Activated effector memory CD4-positive, alpha-beta T cell treated with anti-CD3 and anti-CD28 coated beads, Interleukin-2, amount 50 U/mL, for 16 hours (primary cell): ENCODE measurements at places on chromosomes 12 and 14.

- no peak for DNase-seq
These were observed 21.0 kb upstream of the SERPINA4 start for GRCh38 chr14:94540031-94540794.

DNA sequence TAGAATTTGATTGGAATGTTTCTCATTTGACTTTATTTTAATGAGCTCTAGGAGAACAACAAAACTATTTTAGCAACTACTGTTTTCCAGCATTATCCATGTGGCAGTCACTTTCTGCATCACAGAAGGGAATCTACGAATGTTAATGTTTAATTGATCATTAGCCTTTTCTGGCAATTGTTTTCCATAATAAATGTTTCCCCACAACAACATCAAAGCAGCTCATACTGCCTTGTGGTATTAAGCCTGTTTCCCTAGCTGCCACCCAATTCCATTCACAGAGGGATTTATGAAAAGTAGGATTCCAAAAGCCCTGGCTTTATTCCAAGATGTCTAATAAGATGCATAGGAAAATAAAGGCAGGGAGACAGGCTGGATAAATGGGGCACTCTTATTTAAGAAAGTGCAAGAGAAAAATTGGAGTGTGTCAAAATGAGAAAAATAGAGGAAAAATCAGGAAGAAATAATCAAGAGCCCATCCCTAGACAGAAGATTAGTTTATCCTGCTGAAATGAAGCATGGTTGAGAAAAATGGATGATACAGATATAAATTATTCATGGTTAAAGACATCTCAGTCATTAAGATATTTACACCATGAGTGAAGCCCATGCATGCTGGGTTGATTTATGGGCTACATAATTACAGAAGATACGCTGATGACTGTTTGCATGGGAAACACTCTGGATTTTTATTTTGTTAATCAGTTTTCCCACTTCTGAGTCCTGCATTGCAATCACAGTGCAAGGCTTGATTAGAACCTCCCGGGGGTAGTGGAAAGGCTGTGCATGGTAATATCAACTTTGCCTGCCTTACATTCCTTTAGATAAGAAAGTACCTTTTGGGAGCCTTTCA lies 180.3 kb downstream of the HELB start:
- no peak for DNase-seq

- DNase-seq, result no peak
These were observed 24.4 kb upstream of the PTPRB start for GRCh38 chr12:70661466-70662161.

DNA sequence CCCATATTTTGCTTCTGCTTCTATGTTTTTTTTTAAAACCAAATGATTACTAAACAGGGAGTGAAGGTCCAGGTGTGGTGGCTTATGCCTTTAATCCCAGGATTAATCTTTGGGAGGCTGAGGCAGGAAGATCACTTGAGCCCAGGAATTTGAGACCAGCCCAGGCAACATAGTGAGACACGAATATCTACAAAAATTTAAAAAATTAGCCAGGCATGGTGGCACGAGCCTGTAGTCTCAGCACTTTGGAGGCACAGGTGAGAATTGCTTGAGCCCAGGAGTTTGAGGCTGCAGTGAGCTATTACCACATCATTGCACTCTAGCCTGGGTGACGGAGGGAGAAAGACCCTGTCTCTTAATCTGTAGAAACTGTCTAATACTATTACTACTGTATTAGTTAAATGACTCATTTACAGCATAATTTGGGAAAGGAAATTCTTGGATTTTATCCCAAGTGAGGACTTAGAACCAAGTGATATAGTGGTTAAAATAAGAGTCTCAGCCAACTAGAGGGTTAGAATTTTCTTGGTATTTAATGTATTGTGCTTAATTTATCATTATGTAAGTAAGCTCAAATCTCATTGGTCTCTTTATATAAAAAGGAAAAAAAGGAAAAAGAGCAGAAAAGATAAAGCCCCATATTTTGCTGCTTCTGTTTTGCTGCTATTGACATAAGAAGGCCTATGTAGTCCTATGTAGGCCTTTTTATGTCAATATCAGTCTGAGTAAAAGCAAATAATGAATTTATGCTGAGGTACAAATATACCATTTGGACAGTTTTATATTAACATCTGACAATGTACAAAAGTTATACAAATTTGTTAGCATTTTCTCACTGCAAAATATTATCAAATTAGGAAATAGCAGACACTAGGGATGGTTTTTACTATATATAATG lies 163.4 kb downstream of the RAD51B start:
- DNase-seq, result no peak

DNA sequence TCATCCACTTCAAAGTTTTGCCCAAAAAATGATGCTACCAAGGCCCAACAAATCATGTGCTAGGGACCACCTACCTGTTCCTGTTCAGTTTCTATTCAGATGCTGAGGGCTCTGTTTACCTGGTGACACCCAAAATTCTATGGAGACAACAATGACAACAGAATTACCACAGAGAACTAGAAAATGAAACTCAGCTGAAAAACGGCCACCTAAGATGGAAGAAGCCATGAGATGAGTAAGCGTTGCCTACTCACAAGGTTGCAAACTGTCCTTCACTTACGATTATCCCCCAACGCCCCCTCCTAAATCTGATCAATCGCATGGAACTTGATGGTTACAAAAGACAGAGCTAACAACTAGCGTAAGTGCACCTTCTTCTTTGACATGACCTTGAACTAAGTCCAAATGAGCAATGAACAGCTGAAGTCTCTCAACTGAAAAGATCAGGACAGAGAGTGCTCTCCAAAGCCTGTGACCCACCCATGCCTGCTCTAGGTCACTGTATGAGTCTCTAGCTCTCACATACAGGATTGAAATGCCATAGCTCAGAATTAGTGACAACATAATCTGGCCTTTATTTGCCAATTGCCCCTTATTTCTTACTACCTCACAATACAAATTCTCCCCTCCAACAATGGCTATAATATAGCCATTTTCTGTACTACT lies at the start of gene RNASE11:
TSS of gene RNASE11 (minus strand) at position 513 of the 666 bp plus-strand sequence.
- no peak for DNase-seq

- no peak for DNase-seq
These were observed 53.8 kb downstream of the FZD10 start for GRCh38 chr12:130216031-130216430.

GRCh38 chr12:98259693-98260092 lies 255.7 kb upstream of the TMPO start:
- no peak for DNase-seq

DNA sequence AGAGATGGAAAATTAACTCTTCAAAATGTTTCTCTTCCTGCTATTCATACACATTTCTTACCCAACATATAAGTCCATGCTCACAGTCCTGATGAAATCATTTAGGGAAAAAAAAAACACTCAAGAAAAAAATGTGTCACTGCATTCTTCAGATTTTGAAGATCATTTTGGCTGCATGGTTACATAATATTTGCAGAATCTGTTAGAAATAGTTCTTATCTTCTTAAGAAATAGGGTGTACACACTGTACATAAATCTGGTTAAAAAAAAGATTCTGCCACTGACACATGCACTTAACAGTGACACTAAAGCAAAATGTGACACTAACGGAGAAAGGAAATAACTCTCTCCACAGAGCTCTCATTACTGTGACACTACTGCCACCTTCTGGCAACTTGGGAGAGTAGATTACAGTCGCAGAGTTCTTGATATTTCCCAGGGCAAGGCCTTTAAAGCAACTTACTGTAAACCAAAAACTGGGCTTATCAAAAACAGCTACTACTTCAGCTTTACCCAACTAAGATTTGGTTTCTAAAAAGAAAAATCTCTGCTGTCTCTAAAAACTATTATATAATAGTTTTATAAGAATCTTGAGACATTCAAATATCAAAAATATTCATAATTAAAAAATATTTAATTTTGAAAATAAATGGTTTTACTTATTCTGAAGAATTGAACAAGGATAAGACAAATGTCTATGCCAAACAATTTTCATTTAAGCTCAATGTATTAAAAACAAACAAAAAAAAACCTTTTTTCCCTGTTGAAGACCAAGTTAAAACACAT lies 65.0 kb downstream of the SETD3 start:
- peak; percentile 79 for DNase-seq

DNA sequence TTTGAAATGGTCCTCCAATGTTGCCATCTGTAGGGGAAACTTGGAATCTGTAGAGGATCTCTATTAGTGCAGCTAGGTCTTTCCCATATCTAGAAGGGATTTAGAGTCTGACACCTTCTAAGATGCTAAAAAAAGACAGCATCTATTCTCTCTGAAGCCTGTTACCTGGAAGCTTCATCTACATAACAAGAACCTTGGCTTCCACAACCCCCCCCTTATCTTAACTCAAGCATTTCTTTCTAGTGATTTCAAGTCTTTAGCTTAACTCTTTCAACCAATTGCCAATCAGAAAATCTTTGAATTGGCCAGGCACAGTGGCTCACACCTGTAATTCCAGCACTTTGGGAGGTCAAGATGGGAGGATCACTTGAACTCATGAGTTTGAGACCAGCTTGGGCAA lies 543.3 kb downstream of the TRHDE start:
- no peak for DNase-seq

GRCh38 chr14:102277874-102278630 lies 26.9 kb downstream of the MOK start:
- DNase-seq, result no peak

GRCh38 chr12:4719821-4720636 lies at the start of gene GALNT8:
Gene GALNT8, plus strand, starts transcription at chr12:4720400. Its CDS starts 278 bp downstream, at chr12:4720678.
- no peak for DNase-seq

DNA sequence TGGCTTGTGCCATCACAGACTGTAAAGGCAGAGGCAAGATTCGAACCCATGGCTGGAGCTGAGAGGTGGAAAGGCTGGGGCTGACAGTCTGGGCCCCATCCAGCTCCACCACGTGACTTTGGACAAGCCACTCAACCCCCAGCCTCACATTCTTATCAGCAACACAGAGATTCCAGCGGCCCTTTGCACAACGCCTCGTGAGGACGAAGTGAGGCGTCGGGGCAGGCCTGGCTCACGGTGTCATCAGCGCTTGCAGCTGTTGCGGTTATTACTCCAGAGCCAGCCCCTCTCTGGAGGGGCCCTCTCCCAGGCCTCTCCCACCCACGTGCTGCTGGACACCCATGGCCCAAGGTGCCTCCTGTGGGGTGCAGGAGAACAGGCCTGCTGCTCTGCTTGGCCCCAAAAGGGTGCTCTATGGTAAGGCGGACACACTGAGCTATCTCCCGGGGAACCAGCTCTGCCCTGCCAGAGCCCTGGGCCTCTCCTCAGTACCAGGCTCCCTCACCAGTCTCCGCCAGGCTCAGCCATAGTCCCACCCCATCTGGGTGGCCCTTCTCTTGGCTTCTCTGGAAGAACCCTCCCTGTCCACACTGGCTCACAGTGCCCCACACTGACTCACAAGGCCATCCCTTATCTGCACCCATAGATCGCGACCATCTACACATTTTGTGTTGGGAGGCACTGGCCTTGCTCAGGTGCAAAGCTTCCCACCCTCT lies 21.1 kb downstream of the CHGA start:
- DNase-seq, result no peak

- DNase-seq, result no peak
These were observed 65.3 kb upstream of the RASSF3 start for GRCh38 chr12:64545081-64545382.

GRCh38 chr12:24081092-24081529 lies 131.6 kb upstream of the SOX5 start:
- DNase-seq, result no peak

GRCh38 chr14:91315844-91316267 lies 71.4 kb upstream of the GPR68 start:
- DNase-seq, result peak; percentile 92

DNA sequence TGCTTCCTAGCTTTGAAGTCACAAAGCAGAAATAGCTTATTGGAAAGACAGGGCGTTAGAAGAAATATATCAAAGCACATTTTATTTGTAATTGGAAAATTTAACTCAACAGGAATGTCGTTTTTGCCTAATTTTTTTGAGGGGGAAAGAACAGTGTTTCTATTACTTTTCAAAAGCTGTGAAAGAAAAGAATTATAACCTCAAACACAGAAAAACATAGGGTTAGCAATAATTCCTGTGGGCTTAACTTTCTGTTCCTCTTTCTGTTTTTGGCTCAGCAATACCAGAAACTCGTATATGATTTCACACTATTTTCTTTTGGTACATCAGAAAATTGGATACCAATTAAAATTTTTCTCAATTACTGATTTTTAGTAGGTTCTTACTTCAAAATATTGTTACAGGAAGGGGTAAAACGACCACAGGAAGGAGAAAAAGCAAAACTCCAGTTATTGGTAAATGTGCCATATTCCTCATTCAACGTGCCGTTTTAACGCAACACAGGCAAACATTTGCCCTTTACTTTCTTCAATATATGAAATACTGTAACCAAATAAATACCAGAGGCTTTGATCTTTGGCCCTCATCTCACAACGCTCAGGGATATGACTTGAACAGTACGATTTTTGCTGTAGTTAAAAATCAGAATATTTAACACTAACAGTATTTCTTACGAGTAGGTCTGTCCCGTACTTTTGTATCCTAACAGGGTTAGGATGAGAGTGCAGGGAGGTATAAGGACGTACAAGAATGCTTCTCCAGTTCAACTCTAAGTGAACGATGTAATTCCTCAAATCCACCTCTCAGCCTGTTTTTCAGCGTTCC lies 1.3 kb upstream of the RNU6-7 start:
- no peak for DNase-seq

DNA sequence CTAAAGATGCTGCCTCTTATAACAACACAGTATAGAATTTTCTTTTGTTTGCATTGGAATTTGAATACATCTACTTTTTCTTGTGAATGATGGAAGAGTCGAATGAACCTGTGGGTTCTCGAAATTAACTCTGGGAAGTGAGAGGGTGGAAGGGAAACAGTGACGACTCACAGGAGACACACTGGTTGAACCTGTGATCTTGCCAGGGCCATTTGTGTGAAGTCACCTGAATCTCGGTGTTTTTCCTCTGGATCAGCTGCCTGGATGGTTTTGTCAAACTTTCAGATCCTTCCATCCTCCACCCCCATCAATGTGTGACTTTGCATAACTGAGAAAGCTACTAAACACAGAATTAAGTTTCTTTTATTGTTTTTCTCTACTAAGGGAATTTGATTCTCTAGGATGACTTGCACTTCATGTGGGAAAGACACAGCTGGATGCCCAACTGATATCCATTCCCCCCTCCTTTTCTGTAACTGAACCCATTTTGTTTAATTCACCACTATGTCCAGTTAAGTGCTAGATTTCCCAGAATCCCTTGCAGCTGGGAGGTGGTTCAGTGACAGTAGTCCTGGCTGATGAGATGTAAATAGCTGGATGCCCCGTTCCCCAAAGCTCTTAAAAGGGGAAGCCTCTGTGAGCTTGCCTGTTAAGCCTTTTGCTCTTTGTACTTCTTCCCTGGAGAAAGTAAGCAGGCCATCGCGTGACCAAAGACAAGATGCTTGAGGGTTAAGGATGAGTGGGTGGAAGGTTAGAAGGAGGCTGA lies 6.3 kb downstream of the PPFIBP1 start:
- DNase-seq, result no peak

GRCh38 chr12:54159589-54159988 lies 29.2 kb downstream of the SMUG1 start:
- DNase-seq, result no peak

DNA sequence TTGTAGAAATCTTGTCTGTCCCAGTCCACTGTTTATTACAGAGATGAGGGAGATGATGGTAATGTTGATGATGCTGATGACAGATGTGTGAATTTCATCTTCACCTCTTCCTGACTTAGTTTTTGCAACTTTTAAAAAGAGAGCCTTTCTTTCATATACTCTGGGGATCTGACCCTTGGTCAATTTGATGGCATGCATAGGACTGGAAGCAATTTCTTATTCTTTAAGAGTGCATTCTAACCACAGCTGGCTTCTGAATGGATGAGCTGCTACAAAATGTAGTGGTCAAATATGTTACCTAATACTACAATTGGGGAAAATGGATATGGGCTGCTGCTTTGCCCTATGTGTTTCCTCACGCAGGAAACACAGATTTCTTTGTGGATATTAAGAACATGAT lies 80.8 kb downstream of the MYRFL start:
- DNase-seq, result no peak

- no peak for DNase-seq
These were observed 321.4 kb downstream of the AACS start for GRCh38 chr12:125386652-125387051.
